Kidney epithelial cell (primary cell): ENCODE measurements at places on chromosomes 3 and 15. TPM values are rescaled to one million over a fixed set of nuclear protein-coding genes. Genes with fewer than 3 reads are reported as not detected.
A peak's percentile ranks its signal among the peaks of the same experiment; 100 is the strongest.

The TJP1 gene
- total RNA-seq = 145 and 148 TPM in 2 replicates

The DNAH12 gene
- 0.41 TPM in 1 of 2 replicates, not detected in the other for total RNA-seq

GRCh38 chr3:123021996-123022510 is 5.5 kb downstream of the SEMA5B start:
- no peak for DNase-seq

- DNase-seq = no peak
Observed at GRCh38 chr15:28885630-28886430, at the start of gene APBA2. Gene APBA2 (plus strand): TSS chr15:28885974. CDS start chr15:29053885, 167,911 bp downstream.

DNA sequence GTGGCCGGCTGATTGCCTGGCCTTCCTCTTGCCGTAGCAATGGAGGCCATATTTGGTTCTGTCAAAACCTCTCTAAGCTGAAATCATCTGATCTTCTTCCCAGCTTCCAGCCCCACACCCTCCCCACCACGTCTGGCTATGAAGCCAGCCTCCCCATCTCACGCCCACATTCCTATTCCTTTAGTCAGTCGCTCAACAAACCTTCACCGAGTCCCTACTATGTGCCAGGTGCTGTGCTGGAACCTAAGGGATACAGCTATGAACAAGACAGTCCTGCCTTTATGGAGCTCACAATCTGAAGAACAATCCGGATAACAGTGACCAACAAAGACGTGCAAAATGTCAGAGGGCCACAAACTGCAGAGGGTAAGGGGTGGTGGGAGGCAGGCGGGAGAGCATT is 31.9 kb upstream of the SMAD6 start:
- DNase-seq = no peak

DNA sequence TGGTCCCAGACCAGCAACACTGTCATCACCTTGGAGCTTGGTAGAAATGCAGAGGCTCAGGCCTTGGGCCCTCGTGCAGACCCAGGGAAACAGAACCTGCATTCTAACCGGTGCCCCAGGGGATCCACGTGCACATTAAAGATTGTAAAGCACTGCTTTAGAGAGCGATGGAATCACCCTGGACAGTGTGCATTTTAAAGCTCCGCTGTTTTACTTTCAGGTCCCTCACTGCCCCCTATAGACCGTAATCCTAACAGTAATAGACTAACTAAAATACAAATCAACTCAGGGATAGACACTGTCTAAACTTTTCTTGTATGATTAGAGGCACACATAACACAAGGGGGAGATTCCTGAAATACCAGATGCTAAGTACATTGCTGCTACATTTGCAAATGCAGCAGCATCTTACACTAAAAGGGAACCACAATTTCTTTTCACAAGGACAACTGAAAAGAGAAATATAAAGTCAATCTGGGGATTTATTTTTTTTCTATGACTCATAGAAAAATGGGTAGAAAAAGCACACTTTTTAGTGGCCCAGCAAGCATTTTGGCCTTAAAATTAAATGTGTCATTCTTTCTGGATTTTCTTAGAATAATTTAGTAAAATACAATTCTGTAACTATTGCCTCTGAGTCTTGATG is 10.5 kb upstream of the SH3GL3 start:
- peak; percentile 23 for DNase-seq

DNA sequence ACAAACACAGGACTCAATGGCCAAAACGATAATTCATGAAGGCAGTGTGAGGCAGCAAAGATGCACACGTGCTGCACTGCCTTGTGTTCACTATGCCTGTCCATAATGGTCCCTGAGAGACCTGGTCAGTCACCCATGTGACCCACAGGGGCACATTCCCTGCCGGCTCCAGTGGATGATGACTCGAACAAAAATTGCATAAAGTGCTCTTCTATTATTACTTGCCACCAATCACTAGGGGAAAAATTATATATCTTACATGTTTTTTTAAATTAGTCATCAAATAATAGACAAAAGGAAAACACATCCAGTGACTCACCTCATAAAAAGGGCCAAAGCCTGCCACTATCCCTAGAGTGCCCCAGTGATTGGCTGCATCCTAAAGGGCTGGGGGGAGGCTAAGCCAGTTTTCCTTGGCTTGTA is 47.5 kb downstream of the UBP1 start:
- peak; percentile 31 for DNase-seq

DNA sequence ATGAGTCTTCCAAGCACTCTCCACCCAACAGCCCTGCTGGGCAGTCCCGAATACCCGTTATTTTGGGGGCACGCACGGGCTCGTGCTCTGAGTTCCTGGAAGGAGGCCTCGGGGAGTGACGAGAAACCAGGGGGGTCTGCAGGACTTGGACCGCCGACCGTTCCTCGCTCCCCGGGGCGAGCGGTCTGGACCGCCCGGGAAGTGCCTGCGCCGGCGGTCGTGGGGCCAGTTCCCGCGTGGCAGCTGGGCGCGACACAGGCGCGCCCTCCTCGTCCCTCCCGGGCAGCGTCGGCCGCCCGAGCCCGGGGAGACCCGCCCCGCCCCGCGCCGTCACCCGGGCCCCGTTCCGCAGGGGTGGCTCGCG is 387 bp downstream of the GNB4 start:
- DNase-seq = no peak
